ENCODE measurements at places on chromosomes 13 and 19. TPM values are rescaled to one million over a fixed set of nuclear protein-coding genes. Genes with fewer than 3 reads are reported as not detected.

GRCh38 chr19:1045247-1045603 is 5.3 kb downstream of the ABCA7 start:
- DNase-seq, result no peak

GRCh38 chr13:27466513-27466912 is 16.1 kb upstream of the MTIF3 start:
- DNase-seq, result no peak

DNA sequence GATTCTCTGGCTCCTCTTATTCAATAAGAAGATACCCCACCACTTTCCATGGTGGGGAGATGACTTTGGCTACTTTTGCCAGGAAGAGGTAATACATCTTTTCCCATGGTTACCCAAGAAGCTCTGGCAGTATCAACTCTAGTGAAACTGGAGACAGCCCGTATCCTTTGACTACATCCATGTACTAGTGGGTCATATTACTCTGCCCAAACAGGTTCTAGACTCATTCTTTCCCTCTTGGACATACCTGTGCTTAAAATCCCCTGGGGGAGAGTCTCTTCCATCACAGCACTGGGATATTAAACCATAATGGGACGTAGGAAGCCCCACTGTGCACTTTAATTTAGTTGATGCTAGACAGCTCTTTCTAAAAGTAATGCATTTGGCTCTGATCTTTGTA is 144.7 kb upstream of the KLF12 start:
- DNase-seq, result no peak

DNA sequence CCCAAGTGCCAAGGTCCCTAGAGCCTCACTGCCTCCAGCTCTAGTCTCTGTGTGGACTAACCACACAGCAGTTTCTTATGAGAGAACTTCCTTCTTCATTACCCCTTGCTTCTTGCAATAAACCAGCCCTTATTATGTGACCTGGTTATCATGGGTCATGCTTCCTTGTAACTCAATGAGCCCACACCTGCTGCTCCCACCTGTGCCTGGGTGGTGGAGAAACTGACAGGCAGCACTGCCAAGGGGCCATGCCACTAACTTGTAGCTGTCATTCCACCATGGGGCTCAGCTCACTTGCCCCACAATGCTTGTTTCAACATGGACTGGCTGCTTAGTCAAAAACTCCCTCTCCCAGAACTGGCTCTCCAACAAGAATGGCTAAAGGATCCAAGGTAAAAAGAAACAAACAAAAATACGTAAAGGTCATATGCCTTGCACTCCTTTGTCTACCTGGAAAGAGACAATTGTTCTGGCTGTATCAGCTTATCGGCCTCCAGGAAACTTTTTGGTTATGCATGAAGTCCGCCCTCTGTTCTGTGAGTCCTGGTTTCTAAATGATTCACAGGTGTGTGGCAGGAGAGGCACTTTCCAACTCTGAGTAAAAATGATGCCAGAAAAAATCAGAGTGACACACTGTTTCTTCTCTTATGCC is 446.4 kb downstream of the COG6 start:
- no peak for DNase-seq

The ANGPTL8 gene
- total RNA-seq, result 4.5 TPM

All from mesenteric fat pad (tissue), 1 donor.